ENCODE measurements at places on chromosomes 1 and 21.

DNA sequence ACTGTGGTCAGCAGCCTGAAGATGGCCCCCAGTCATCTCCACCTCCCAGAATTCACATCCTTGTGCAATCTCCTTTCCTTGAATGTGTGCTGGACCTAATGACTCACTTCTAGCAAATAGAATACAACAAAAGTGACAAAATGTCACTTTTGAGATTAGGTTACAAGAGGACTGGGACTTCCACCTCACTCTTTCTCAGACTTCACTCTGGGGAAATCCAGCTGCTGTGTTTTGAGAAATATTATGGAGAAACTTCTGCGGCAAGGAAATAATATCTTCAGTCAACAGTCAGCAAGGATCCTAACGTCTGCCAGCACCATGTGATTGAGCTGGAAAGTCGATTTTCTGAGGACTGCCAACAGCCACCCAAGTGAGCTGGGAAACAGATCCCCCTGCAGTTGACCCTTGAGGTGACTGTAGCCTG lies 70.5 kb upstream of the GADD45A start:
- no peak for DNase-seq

DNA sequence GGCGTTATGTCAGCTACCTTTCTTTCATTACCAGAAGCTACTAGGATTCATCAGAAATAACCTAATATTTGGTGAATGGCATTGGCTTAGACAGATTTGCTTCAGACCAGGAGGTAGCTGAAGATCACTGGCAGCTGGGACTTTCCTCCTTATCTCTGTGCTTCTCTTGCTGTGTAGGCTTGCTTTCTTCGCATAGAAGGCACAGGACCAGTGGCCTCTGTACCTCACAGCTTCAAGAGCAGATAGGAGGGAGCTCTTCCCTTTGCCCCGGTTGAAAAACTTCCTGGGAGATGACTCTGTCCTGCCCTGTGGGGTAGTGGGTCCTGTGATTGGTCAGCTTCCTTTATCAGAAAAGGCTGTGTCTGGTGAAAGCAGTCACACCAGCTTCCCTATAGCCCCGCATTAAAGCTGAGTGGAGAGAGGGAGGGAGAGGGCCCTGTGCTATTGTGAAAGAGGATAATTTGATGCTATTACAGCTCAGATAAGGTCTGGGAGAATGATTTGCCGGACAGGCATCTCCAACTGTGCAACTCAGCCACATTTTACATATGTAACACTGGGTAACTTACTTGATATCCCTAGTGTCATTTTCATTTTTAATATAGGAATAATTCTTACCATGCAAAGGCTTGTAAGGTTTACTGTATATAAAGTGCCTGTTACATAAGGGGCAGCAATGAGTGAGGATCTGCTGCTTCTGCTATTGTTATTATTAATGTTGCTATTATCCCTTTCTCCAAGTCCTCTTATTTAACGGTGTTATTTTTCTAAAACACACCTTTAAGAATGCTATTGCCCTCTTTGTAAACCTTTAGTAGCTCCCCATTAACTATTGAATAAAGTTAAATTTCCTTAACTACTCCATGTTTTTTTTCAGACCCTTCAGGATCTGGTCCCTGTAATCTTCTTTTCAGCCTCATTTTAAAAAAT lies 31.6 kb downstream of the OSBPL9 start:
- DNase-seq, result no peak

GRCh38 chr1:58266242-58266641 lies 280.3 kb downstream of the OMA1 start:
- DNase-seq, result no peak

GRCh38 chr1:32786856-32787255 lies 30.3 kb downstream of the YARS1 start:
- DNase-seq, result no peak

GRCh38 chr21:19049567-19049966 lies 646.0 kb upstream of the TMPRSS15 start:
- no peak for DNase-seq

- DNase-seq, result no peak
Measured at GRCh38 chr1:19312782-19313635, 883 bp downstream of the SLC66A1 start.

DNA sequence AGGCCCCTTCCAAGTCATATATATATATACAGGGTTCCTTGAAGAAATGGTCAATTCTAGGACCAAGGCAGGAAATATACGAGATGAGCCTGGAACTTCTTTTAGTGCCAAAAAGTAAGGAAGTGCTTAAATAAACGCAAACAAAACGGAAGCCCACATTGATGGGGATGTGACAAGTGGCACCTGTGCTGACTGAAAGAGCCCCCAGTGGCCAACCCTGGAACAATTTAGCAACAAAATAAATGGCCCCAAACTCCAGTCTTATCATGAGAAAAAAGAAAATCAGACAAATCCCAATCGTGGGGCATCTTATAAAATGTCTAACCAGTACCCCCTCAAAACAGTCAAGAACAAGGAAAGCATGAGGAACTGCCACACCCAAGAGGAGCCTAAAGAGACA lies 17.7 kb downstream of the PLA2G5 start:
- DNase-seq, result no peak

Data from NCI-H2029 treated with DMSO at 0.1 percent for 48 hours (cell line).